ENCODE measurements at places on chromosomes 4 and X.

- DNase-seq: no peak
Measured at GRCh38 chr4:21882051-21882839, 66.3 kb downstream of the KCNIP4 start.

DNA sequence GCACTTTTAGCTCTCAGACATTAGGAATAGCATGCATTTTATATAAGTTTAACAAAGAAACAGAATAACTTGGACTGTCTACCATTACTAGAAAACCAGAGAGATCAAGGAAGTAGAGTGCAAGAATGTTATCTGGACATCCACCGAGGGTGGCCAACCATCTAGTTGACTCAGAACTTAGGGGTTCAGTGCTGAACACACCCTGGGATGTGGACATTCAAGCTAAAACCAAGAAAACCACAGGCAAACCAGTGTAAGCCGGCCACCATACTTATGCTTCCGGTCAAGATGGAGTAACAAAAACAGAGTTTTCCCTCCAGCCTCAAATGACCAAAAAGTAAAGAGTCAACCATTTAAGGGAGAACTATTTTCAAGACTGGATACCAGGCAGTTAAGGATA lies 181.4 kb upstream of the MXRA5 start:
- no peak for DNase-seq

GRCh38 chr4:18231726-18232125 lies 210.2 kb upstream of the LCORL start:
- DNase-seq: no peak

- no peak for DNase-seq
Measured at GRCh38 chrX:139194571-139195280, 335.8 kb upstream of the F9 start.

DNA sequence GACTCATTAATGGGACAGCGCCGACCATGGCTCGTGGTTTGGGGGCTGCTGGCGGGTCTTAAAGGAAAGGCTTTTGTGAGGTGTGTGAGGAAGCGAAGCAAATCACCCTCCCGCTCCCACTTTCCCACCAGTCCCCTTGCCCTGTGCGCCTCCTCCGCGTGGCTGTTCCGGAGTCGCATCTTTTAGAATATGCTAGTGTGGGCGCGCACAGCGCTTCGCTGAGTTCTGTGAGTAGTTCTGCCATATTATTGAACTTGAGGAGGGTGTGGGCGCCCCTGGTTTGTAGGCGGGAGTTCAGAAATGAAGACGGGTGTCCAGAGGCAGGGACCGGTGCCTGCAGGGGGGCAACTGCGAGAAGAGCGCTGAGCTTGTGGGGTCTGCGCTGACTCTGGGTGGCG lies 49.1 kb downstream of the ZNF141 start:
- no peak for DNase-seq

GRCh38 chrX:9258421-9259104 lies 206.3 kb upstream of the TBL1X start:
- no peak for DNase-seq

- DNase-seq: no peak
Measured at GRCh38 chrX:43481576-43481975, 174.5 kb upstream of the MAOA start.

DNA sequence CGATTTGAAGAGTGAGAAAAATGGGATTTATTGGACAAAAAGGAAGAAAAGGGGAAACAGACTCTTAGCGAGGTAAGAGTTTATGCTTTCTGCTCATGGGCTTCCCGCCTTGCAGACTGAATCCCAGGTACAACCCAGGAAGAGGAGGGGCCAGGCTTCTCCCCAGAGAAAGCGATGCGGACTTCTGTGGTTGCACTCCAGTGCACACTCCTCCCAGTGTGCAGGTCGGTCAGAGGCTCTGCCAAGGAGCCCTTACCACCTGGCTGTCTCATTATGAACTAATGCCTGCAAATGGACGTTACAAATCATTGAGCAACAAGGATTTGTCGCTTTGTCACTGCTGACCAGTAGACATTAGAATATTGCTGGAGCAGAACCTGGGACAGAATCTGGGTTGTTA lies 39.9 kb upstream of the GLRA2 start:
- DNase-seq: no peak

GRCh38 chr4:95124906-95125504 lies 367.2 kb downstream of the BMPR1B start:
- no peak for DNase-seq

Measured in activated CD4-positive, alpha-beta T cell treated with anti-CD3 and anti-CD28 coated beads for 24 hours (primary cell).